Hair follicle dermal papilla cell (primary cell): ENCODE measurements at places on chromosomes 6 and 20. TPM values are rescaled to one million over a fixed set of nuclear protein-coding genes. Genes with fewer than 3 reads are reported as not detected.

The HBS1L gene
- total RNA-seq = 98.7 and 120 TPM in 2 replicates

The TREML2 gene
- not detected in 2 replicates for total RNA-seq

The CYP21A2 gene
- total RNA-seq = 0.12 TPM in 1 of 2 replicates, not detected in the other

The TMEM200A gene
- 21.3 and 27.1 TPM in 2 replicates for total RNA-seq

The RSPO3 gene
- 13.6 and 14.9 TPM in 2 replicates for total RNA-seq

The MYLK2 gene
- total RNA-seq = under 0.01 and 0.12 TPM in 2 replicates

The NKAIN4 gene
- total RNA-seq = 0.61 TPM in 1 of 2 replicates, not detected in the other

The STMND1 gene
- 0.32 TPM in 1 of 2 replicates, not detected in the other for total RNA-seq

The FOXQ1 gene
- 0.24 and 1.5 TPM in 2 replicates for total RNA-seq

The SLC17A9 gene
- total RNA-seq = 11.1 and 13.0 TPM in 2 replicates

The C20orf144 gene
- 0.16 and 0.36 TPM in 2 replicates for total RNA-seq

The SLC2A10 gene
- total RNA-seq = 71.3 and 107 TPM in 2 replicates

The SCUBE3 gene
- total RNA-seq = 3.0 and 9.4 TPM in 2 replicates

The TAP1 gene
- 65.0 and 67.2 TPM in 2 replicates for total RNA-seq

The COL9A1 gene
- total RNA-seq = not detected in 2 replicates

The ABHD16B gene
- total RNA-seq = not detected in 2 replicates

The TMEM30A gene
- 140 and 155 TPM in 2 replicates for total RNA-seq

The TBXT gene
- total RNA-seq = not detected in 2 replicates

The RNF182 gene
- total RNA-seq = 15.4 and 16.5 TPM in 2 replicates

The FILIP1 gene
- 0.97 and 2.9 TPM in 2 replicates for total RNA-seq

The MEP1A gene
- not detected in 2 replicates for total RNA-seq

The SAMHD1 gene
- 44.3 and 61.3 TPM in 2 replicates for total RNA-seq

The ADTRP gene
- 0.36 and 0.81 TPM in 2 replicates for total RNA-seq

The ELOVL5 gene
- 103 and 107 TPM in 2 replicates for total RNA-seq

The BHLHE23 gene
- total RNA-seq = not detected in 2 replicates

The PNPLA1 gene
- not detected in 2 replicates for total RNA-seq

The PRL gene
- not detected in 2 replicates for total RNA-seq

The ULBP1 gene
- total RNA-seq = 0.61 and 1.1 TPM in 2 replicates

The VSTM2L gene
- 2.6 and 5.6 TPM in 2 replicates for total RNA-seq

The UST gene
- 22.7 and 29.4 TPM in 2 replicates for total RNA-seq

The THBS2 gene
- total RNA-seq = 231 and 239 TPM in 2 replicates

The GLP1R gene
- total RNA-seq = not detected in 2 replicates

The CCDC170 gene
- 3.2 and 5.7 TPM in 2 replicates for total RNA-seq

The TGM3 gene
- total RNA-seq = not detected in 2 replicates

The CST4 gene
- not detected in 2 replicates for total RNA-seq

The FOXA2 gene
- not detected in 2 replicates for total RNA-seq

The C20orf141 gene
- not detected in 2 replicates for total RNA-seq

The VGLL2 gene
- not detected in 2 replicates for total RNA-seq

The HLA-F gene
- 13.7 and 15.9 TPM in 2 replicates for total RNA-seq

The MCHR2 gene
- not detected in 2 replicates for total RNA-seq

The ATG5 gene
- 43.2 and 51.9 TPM in 2 replicates for total RNA-seq

The BTBD3 gene
- 30.8 and 33.4 TPM in 2 replicates for total RNA-seq

The FGD2 gene
- not detected in 2 replicates for total RNA-seq

The GATA5 gene
- not detected in 2 replicates for total RNA-seq

The TRAPPC3L gene
- 0.49 TPM in 1 of 2 replicates, not detected in the other for total RNA-seq

The ZSCAN23 gene
- 4.0 and 4.5 TPM in 2 replicates for total RNA-seq

The PRKN gene
- 6.3 and 6.9 TPM in 2 replicates for total RNA-seq

The PTCHD4 gene
- 2.4 and 4.7 TPM in 2 replicates for total RNA-seq

The PLG gene
- total RNA-seq = 0.85 TPM in 1 of 2 replicates, not detected in the other

The FAM209B gene
- 0.36 TPM in 1 of 2 replicates, not detected in the other for total RNA-seq

The GRM1 gene
- 0.12 and 0.16 TPM in 2 replicates for total RNA-seq
